ENCODE measurements at places on chromosomes 3 and 15. TPM values are rescaled to one million over a fixed set of nuclear protein-coding genes. Genes with fewer than 3 reads are reported as not detected.

DNA sequence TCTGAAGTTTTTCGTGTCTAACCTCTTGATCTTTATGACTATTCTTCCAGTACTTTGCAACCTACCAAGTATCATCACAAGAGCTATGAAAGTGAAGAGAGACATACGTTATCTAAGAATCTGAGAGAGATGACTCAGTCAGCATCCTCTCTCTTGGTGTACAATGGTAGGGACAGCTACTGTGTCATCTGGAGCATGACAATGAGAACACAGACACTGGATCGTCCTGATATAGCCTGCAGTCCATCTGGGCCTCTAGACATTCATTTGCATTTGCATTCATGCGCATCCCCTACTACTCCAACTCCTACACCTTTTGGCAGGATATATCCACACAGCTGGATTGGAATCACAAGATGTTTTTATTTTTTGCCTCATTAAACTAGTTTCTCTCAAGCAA is 115.2 kb downstream of the PEX5L start:
- no peak for DNase-seq

DNA sequence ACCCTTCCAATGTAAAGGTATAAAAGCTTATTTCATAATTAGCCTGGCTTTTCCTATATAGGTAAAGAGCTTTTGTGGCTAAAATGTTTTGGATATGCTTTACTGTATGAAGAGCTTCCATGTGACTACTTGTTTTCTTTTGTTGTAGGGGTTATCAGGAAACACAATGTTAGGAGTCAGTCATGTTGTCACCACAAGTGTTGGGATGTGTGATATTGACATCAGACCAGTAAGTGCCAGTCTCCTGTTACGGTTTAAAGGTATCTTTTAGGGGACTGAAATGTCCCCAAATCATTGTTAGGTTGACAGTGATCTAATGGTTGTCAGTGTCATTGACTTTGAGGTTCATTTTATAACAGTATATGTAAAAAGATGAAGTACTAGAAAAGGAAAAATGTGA is 18.3 kb downstream of the ACTL6A start:
- DNase-seq, result no peak

DNA sequence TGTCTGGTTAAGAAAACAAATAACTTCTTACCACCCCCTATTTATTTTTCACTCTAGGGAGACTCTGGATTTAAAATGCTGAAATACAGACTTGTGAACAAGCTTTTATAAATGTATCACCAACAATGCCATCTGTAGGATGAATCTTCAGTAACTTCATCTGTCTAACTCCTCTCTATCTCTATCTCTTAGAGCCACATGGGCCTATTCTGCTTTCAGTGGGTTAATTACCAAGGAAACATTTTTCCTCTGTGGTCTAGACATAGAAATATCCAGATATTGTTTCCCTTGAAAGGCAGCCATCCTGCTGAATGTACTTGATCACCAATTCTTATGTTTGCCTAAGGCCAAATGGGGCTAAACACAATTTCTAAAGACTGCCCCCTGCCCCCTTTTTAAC is 167.6 kb upstream of the COL8A1 start:
- no peak for DNase-seq

DNA sequence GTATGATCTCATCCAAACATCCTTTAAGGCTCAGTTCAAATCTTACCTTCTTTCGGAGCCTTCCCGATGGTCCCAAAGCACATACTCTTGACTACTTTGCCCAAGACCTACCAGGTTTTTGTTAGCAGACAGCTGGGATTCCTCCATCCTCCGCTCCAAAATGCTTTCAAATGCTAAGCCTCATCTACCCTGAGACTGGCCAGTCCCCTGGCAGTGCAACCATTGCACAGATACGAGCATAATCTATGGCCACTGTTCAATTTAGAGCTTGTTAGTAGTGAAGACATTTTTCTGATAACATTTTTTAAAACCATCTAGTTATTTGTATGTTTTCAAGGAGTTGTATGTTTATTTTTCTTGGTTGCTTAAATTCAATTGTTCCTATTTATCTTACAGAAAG is 264.4 kb upstream of the NR2F2 start:
- no peak for DNase-seq

DNA sequence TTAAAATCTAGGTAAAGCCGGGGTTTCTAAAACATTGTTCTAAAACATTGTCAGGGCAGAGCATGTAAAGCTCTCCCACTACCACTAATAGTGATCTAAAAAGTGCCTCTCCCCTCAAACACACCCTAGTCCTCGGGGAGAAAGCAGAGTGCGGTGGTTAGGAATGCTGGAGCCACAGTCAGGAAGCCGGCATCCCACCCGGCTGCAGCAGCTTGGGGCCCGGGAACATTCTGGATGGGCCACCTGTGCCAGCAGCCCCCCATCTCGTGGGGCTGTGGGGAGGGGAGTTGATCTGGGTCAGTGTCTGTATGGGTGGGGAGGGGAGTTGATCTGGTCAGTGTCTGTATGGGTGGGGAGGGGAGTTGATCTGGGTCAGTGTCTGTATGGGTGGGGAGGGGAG is 176.9 kb downstream of the APBA2 start:
- no peak for DNase-seq

The HGD gene
- not detected for total RNA-seq

The TF gene
- total RNA-seq, result not detected

The SUSD5 gene
- total RNA-seq, result 2.3 TPM
